Myocyte (in vitro differentiated cells): ENCODE measurements at places on chromosomes 5 and 9. TPM values are rescaled to one million over a fixed set of nuclear protein-coding genes. Genes with fewer than 3 reads are reported as not detected.

DNA sequence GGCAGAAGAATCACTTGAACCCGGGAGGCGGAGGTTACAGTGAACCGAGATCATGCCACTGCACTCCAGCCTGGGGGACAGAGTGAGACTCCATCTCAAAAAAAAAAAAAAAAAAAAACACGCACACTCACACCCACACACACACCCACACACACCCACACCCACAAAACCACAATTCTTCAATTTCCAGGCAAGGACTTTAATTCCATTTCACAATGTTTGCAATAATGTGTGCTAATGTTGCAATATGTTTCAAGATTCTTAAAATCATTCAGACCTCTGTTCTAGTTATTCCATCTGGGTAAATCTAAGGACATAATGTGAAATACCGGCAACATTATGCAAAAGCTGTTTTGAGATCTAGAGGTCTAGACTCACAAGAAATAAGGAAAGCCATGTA, 28.3 kb downstream of the CCDC69 start:
- DNase-seq: no peak

DNA sequence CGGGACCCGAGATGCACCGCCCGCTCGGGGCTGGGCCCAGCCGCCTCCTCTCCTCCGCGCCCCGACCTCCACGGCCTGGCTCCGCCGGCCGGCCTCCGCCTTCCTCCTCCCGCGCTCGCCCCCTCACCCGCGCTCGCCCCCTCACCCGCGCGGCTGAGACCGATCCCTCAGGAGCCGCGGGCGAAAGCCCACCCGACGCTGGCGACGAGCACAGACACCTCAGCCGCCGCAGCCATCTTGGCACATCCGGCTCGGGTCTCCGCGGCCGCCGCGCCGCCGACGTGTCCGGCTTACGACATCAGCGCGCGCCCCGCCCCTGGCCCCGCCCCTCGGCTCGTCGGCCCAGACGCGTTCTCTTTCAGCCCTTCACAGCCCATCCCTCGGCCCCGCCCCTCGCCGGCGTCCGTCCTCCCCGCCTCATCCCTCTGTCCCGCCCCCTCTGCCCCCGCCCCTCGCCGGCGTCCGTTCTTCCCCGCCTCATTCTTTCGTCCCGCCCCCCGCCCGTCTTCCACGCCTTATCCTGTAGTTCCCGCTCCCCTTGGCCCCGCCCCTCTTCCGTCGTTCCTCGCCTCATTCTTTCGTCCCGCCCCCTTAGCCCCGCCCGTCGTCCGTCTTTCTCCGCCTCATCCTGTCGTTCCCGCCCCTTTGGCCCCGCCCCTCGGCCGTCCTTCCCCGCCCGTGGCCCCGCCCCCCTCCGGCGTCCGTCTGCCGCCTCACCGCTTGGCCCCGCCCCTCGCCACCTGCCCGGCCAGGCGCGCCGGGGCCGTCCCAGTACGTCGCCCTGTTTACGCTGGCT, at the start of gene SEC16A:
Gene SEC16A (minus strand): TSS at position 248 of the 796 bp plus-strand sequence. CDS start 5,425 bp downstream, outside the sequence.
- DNase-seq: peak; percentile 98

GRCh38 chr5:27479859-27480258, 441.5 kb upstream of the CDH9 start:
- no peak for DNase-seq

Gene ZDHHC11B
- total RNA-seq: not detected in 2 replicates

- peak; percentile 87 for DNase-seq
Measured at GRCh38 chr5:79318935-79319614, 83.1 kb downstream of the JMY start.

Gene IRX1
- total RNA-seq: not detected in 2 replicates

Gene SPINK6
- total RNA-seq: not detected in 2 replicates

GRCh38 chr5:130331332-130331731, 427.1 kb downstream of the CHSY3 start:
- no peak for DNase-seq

- DNase-seq: no peak
Measured at GRCh38 chr9:69829484-69829883, 8.9 kb downstream of the CFAP95 start.

DNA sequence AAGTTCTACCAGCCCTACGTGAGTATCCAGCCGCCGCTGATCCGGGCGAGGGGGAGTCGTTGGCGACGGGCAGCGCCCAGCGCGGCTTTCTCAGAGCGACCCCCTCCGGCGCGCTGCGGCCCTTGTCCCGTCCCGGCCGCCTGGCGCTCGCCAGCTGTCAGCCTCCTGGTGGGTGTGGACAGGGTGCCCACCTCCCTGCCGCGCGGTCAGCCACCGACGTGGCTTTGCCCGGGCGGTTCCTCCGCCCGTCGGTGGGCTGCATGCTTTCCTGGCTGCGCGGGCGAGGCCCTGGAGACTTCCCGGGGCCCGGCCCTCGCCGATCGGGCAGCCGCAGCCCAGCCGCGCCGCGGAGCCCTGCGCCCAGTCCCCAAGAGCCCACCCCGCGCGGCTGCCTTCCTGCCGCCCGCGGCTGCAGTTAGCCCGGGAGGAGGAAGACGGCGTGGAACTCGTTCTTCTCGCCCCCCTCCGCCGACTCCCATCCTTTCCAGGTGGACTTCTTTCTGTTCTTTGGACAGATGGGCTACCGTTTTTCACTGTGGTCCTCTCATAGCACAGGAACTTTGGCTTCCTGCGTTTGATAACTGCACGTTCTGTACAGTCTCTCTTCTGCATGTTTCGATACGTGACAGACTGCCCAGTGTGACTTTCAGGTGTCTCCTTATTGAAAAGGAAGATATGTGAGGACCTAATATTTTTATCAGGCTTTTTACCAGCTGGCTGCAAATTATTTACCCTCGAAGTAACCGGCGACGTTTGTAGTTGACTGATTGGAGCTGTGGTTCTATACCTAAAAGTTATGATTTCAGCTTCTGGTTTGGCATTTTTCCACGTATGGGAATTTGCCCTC, 577 bp downstream of the AP3S1 start:
- peak; percentile 88 for DNase-seq
